ENCODE measurements at places on chromosomes 1 and 21.

- no peak for DNase-seq
Measured at GRCh38 chr1:174401075-174401474, 46.7 kb upstream of the GPR52 start.

DNA sequence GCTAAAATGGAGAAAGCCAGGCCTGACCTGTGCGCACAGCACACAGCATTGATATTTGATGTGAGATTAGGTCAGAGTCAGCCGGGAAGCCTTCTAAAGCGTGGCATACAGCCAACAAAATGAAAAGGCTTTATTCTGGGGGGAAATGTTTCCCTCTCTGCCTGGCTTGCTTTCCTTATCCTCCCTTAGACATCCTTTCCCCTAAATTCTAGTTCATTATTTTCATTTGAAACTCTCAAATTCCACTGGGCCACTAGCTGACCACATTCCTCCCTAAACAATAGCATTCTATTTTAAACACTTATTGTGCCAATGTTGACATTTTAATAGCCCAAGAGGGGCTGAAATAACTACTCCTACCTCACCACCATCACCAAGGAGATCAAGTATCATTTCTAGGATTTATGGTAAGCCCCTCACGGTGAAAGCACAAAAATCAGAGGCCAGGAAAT is 49.4 kb downstream of the LEPR start:
- no peak for DNase-seq

GRCh38 chr1:28845786-28846543 is 34.0 kb downstream of the OPRD1 start:
- no peak for DNase-seq

- DNase-seq: no peak
Measured at GRCh38 chr1:86052948-86053698, 103.4 kb downstream of the COL24A1 start.

DNA sequence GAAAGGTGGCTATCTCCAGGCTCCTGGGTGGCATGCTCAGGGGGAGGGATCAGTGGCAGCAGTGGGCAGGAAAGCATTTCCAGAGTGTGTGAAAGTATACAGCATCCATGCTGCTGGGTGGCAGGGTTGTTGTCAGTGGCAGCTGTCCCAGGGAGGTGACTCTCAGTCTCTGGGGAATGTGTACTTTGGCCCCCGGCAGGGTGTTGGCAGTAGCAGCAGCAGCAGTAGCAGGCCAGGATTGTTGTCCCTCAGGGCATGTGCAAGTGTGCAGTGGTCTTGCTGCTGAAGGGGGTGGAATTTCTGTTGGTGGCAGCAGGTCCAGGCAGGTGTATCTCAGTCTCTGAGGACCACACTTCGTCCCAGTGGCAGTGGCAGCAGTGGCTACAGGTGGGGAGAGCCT is 71.7 kb upstream of the GUCA2B start:
- no peak for DNase-seq

GRCh38 chr1:110393286-110393685 is 2.5 kb upstream of the SLC16A4 start:
- no peak for DNase-seq

DNA sequence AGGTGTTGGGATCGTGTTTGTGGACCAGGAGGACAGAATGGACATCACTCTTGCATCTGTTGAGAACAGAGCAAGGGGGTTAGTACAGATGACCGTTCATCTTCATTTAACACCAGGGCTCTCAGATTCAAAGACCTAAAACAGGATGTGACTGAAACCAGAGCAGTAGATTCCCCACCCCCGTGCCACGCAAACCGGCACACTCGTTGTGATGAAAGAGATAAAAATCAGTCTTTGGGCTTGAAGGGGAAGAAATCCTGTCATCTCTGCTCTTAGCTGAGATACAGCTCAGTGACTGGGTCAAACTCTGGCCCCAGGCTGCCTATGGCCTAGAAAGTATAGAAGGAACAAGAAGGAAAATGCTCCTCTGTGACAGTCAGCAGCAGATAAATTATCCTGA is 146.2 kb upstream of the KRTAP19-8 start:
- peak; percentile 89 for DNase-seq

DNA sequence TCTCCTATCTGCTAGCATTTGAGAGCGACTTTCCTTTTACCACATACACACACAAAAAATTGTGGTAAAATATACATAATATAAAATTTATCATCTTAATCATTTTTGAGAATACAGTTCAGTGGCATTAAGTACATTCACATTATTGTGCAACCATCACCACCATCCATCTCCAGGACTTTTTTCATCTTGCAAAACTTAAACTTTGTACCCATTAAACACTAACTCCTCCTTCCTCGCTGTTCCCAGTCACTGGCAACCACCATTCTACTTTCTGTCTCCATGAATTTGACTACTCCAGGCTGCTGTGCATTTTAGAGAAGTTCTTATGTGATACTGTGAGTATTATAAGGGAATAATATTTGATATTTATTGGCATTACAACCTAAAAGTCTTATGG is 181.3 kb downstream of the C1orf21 start:
- DNase-seq: no peak

DNA sequence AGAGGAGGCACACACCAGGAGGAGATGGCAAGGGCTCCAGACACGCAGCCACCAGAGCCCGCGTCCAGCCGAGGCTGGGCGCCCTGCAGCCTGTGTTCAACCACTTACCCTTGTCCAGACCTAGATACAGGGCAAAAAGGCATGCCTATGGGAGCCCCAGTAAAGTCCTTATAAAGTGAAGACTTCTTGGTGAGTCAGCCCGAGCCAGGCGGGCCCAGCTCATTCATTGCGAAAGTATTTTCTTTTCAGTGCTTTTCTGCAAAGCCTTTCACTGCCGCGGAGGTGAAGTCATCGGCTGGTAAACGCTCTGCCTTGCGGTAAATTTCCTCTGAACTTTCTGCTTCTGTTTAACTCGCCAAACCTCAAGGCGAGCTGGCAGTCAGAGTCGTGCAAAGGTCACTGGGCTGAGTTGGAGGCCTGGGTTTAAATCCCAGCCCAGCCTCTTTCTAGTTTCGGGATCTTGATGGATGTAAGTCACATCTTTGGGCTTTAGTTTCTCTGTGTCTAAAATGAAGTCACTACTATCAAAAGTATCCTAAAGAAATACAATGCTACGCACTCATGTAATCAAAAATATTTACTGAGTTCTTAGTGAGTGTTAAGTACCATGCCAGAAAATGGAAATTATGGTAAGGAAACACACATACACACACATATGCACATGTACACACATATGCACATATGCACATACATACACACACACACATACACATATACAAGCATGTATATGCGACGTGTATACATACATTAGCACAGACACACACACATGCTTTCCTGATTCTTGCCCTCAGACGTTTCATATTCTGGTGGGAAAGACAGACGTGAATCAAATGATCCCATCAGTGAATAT is 54.7 kb upstream of the IFFO2 start:
- peak; percentile 92 for DNase-seq

GRCh38 chr1:109190189-109190588 is 23.5 kb upstream of the SARS1 start:
- no peak for DNase-seq

- DNase-seq: no peak
Measured at GRCh38 chr1:59936358-59936821, 9.8 kb upstream of the CYP2J2 start.

DNA sequence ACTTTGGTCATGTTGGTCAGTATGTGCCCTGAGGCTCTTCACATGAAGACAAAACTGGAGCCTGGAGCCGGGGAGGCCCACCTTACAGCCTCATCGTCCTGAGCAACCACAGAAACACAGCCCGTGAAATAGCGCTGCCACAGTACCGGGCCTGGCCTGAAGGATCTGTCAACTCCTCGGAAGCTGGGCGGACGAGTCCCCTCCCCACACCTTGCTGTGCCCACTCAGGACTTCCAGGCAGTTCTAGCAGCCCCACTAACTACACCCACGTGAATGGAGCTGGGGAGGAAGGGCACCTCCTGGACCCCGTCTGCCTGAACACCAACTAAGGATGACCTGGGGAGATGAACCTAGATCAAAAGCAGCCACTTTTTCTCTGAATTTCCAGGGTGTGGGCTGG is 24.7 kb downstream of the SDE2 start:
- DNase-seq: no peak

DNA sequence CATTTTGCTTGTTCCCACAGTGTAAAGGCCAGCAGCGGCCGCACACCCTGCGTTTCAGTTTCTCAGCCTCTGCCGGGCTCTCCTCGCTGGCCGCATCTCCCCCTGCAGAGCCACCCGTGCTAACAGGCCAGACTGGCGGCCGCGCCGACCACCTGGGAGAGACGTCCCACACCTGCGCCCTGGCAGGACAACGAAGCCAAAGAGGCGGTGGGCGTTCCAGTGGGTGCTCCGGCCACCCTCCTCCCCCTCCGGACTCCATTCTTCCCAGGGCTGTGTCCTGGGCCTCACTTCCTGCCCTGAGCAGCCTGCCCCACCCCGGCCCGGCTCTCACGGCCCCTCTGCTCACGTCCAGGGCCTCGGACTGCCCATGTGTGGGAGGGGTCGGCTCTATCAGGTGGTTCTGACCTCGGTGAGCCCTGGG is 31.9 kb upstream of the SLC19A1 start:
- no peak for DNase-seq

- DNase-seq: no peak
Measured at GRCh38 chr1:152107031-152107983, 7.9 kb downstream of the TCHH start.

GRCh38 chr1:183003203-183003602 is 20.0 kb upstream of the LAMC1 start:
- DNase-seq: no peak

DNA sequence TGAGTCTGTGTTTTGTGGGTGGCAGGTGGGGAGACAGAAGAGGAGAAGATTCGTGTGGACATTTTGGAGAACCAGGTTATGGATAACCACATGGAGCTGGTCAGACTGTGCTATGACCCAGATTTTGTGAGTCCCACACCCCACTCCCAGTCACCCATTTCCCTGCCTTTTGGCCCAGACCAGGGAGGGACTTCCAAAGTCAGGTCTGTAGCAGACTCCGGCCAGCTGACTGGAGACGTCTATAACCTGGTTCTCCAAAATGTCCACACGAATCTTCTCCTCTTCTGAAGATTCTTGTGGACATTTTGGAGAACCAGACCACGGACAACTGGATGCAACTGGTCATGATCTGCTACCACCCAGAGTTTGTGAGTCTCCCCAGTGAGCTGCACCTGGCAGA is 1.6 kb downstream of the GSTM5 start:
- DNase-seq: no peak

- no peak for DNase-seq
Measured at GRCh38 chr21:44365251-44365966, 12.0 kb downstream of the TRPM2 start.

DNA sequence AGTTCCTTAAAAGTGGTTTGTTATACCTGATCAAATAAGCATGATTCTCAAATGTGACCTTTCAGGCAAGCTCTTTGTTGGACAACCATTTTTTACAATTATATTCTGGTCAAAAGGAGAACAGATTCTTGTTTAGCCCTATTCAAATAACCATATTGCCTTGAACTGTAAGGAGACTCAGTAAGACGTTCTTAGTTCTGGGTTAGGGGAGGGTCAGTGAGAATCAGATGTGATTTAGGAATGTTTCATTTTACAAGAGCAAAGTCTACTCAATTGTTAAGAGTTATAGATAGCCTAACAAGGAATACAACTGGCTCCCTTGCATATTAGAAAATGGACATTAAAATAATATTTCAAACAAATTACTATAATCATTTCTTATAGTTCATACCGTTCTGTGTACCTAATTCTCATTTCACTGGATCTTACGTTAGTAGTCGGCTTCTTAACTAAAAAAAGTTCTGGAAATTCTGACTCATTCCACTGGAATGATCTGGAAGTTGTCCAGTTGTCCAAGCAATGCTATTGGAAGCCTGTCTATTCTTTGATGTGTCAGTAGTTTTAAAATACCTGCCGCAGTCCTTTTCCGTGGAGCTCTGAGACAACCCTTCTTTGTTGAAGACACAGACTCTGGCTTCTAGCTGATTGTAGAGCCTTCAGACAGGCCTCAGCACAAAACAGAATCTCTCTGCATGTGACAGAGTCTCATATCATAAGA is 88.8 kb downstream of the MAST2 start:
- no peak for DNase-seq

- DNase-seq: no peak
Measured at GRCh38 chr1:241825581-241825980, 22.4 kb upstream of the EXO1 start.

DNA sequence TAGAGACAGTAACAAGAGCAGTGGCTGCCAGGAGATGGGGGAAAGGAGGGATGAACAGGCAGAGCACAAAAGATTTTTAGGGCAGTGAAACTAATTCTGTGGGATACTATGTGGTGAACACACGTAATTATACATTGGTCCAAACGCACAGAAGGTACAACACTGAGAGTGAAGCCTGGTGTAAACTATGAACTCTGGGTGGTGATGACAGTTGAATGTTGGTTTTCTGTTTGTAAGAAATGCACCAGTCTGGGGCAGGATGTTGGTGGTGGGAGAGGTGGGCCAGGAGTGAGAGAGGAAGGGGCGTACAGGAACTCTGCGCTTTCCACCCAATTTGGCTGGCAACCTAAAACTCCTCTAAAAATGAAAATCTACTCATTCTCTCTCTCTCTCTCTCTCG is 50.2 kb upstream of the TIAM1 start:
- no peak for DNase-seq

DNA sequence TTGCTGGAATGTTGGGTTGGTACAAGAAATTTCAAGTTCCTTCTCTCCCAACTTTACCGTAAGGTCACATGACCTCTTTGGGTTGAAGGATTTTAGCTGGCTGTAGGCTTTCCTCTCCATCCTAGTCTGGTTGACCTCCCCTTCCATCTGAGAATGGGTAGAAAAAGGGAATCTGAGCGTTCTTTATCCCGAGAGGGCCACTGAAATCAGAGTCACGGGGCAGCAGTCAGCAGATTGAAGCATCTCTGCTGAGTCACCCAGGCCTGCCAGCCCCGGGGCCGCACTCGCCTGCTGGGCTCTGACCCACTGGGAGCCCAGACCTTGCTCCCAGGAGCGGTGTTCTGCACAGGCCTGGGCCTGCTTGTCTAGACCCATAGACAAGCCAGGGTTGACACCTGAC is 31.0 kb downstream of the TMCC2 start:
- no peak for DNase-seq

DNA sequence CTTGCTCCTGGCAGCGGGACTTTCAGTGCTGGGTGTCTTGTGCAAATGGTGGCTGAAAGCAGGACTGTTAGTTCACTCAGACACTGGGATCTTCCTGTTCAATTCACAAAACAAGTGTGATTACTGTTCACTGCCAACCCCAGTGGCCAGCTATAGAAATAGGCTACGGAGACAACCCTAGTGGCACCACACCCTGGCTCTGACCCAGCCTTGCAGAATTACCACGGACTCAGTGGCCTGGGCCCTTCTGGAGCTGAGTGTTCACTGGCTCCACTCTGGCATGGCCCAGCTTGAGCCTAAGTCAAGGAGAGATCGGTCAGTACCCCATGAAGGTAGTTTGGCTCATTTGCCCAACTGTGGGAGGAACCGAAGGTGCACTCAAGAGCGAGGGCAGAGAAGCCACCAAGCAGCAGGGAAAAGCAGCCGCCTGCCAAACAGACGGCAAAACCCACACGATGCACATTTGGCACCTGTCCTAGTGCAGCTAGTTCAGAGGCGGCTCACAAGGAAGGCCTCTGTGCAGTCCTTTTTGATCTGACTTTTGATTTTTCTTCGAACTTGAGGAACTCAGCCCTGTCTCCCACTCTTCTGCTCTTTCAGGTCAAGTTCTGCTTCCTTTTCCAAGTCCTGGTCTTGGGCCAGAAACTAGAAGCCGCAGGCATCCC is 5.9 kb downstream of the KIAA2013 start:
- no peak for DNase-seq

- DNase-seq: no peak
Measured at GRCh38 chr1:180173451-180173850, 18.8 kb downstream of the QSOX1 start.

GRCh38 chr1:49051647-49052046 is 275.0 kb upstream of the BEND5 start:
- no peak for DNase-seq

GRCh38 chr1:44543786-44544185 is 130.5 kb downstream of the TMEM53 start:
- DNase-seq: no peak

All from activated CD4-positive, alpha-beta T cell treated with anti-CD3 and anti-CD28 coated beads, Interleukin-2, Interleukin-6, amounts not matched to agents 100 ng/mL and 50 ng/mL, durations not matched to agents 16 hours and 8 hours (primary cell).